ENCODE measurements at places on chromosomes 1 and 21. TPM values are rescaled to one million over a fixed set of nuclear protein-coding genes. Genes with fewer than 3 reads are reported as not detected.

Gene KRTAP19-4
- total RNA-seq: not detected

Gene LPAR3
- total RNA-seq: 0.37 TPM

Gene IKBKE
- 72.7 TPM for total RNA-seq

Gene PROK1
- not detected for total RNA-seq

Gene SPRR2F
- total RNA-seq: not detected

Gene OVAAL
- not detected for total RNA-seq

Gene GPX7
- total RNA-seq: 14.4 TPM

Gene PCBP3
- total RNA-seq: 2.2 TPM

Gene ACTN2
- total RNA-seq: not detected

Gene CAPN8
- not detected for total RNA-seq

Gene SH2D2A
- 157 TPM for total RNA-seq

Gene TFF1
- not detected for total RNA-seq

Gene SLC16A4
- 0.14 TPM for total RNA-seq

Gene YARS1
- total RNA-seq: 238 TPM

Gene SUSD4
- 0.21 TPM for total RNA-seq

Gene OR2M3
- total RNA-seq: not detected

Gene CR1
- total RNA-seq: not detected

Gene WNT3A
- not detected for total RNA-seq

Gene ATP6V1G3
- not detected for total RNA-seq

Gene NTRK1
- 8.8 TPM for total RNA-seq

Gene BARHL2
- not detected for total RNA-seq

Gene NHLH1
- 0.35 TPM for total RNA-seq

Gene IL6R
- 0.66 TPM for total RNA-seq

Gene SPOCD1
- not detected for total RNA-seq

Gene RBM11
- 2.2 TPM for total RNA-seq

Gene F5
- total RNA-seq: 3.1 TPM

Gene GCSAML
- not detected for total RNA-seq

Gene LRRC53
- not detected for total RNA-seq

Gene SERPINC1
- not detected for total RNA-seq

Gene NTMT2
- total RNA-seq: not detected

Gene FCER1G
- total RNA-seq: 5.8 TPM

Gene OR2T35
- not detected for total RNA-seq

Gene KLHDC9
- 0.52 TPM for total RNA-seq

Gene KRTAP13-2
- total RNA-seq: not detected

Gene GJA8
- not detected for total RNA-seq

Gene LCE1B
- total RNA-seq: not detected

Gene GIPC2
- total RNA-seq: 0.23 TPM

Gene KCNQ4
- total RNA-seq: 0.12 TPM

Gene CYP4X1
- total RNA-seq: not detected

Gene NID1
- 0.38 TPM for total RNA-seq

Gene CCDC185
- not detected for total RNA-seq

Gene GJC2
- total RNA-seq: 1.8 TPM

Gene AXDND1
- total RNA-seq: not detected

Gene C1orf105
- not detected for total RNA-seq

Gene DNMT3L
- not detected for total RNA-seq

Gene MRPS14
- 40.4 TPM for total RNA-seq

Gene TRIM17
- 2.8 TPM for total RNA-seq

Gene PLA2G2F
- total RNA-seq: not detected

Gene NKAIN1
- 0.79 TPM for total RNA-seq

Gene RGS8
- not detected for total RNA-seq

Gene NEGR1
- total RNA-seq: not detected

Gene FAM163A
- total RNA-seq: not detected

Gene PLA2G2D
- total RNA-seq: not detected

Gene LRRIQ3
- total RNA-seq: 1.6 TPM

Gene FGR
- 0.30 TPM for total RNA-seq

Gene ELOA
- total RNA-seq: 40.7 TPM
